Stimulated activated CD4-positive, alpha-beta T cell treated with anti-CD3 and anti-CD28 coated beads, Interleukin-15, amount 100 ng/mL, for 1 hour (primary cell): ENCODE measurements at places on chromosomes 1 and 21.

- DNase-seq, result no peak
These were observed 53.8 kb upstream of the BCL10 start for GRCh38 chr1:85330214-85330631.

DNA sequence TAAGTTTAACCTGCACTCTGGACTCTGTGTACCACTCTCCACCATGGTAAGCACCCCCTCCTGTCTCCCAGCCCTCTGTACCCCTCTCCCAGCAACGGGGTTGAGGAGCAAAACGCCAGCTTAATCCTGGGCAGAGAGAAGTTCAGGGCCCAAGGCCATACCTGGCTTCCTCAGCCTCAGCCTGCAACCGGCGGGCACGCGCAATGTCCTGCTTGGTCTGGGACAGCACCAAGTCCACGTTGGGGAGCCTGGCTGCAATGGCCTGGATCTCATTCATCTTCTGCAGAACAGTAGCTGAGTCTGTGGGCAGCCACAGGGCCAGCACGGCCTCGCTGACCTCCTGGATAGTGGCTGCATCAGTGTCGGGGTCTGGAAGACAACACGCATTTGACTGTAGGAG is 33.9 kb downstream of the LAMB3 start:
- no peak for DNase-seq

GRCh38 chr1:177928952-177929351 is 40.9 kb downstream of the SEC16B start:
- DNase-seq, result no peak

- DNase-seq, result no peak
These were observed 23.2 kb upstream of the PRDX6 start for GRCh38 chr1:173453982-173454381.

GRCh38 chr1:87134625-87135328 is 193.9 kb upstream of the LMO4 start:
- no peak for DNase-seq
